GM10248 (cell line): ENCODE measurements at places on chromosomes 7 and 10.
A peak's percentile ranks its signal among the peaks of the same experiment; 100 is the strongest.

GRCh38 chr10:112184052-112184371 is 447 bp upstream of the GPAM start:
- no peak for DNase-seq

DNA sequence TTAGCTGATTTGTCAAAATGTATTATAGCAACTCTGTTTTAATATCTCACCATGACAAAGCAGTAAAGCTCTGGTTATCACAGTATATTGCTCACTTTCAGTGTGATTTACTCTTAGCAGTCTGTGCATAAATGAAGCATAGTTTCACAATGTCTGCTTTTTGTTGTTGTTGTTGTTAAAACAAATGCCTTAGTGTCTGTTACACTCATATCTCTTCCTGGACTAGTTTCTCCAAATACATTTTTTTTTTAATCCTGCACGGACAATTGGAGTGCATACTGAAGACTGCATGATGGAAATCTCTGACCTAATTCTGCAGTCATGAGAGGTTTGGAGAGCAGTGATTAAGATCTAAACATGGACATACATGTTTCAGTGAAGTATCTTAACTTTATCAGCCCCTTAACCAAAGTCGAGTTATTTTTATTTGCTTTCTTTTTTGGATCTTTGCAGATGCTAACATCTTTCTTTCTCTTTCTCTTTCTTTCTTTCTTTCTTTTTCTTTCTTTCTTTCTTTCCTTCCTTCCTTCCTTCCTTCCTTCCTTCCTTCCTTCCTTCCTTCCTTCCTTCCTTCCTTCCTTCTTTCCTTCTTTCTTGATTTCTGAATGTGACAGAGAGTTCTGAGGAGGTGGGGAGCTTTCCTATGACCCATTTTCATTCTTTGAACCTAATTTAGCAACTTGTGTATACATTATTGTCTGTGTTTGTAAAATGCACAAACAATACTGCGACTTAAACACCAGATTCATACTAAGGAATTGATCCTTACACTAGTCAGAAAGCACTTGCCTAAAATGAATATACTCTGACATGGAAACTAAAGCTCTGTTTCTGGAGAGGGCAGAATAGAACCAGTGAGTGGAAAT is 161.5 kb upstream of the AGR3 start:
- DNase-seq, result no peak

- DNase-seq, result no peak
These were observed 277.9 kb downstream of the HPSE2 start for GRCh38 chr10:98957801-98958200.

GRCh38 chr7:51569176-51569575 is 252.6 kb upstream of the COBL start:
- DNase-seq, result no peak

DNA sequence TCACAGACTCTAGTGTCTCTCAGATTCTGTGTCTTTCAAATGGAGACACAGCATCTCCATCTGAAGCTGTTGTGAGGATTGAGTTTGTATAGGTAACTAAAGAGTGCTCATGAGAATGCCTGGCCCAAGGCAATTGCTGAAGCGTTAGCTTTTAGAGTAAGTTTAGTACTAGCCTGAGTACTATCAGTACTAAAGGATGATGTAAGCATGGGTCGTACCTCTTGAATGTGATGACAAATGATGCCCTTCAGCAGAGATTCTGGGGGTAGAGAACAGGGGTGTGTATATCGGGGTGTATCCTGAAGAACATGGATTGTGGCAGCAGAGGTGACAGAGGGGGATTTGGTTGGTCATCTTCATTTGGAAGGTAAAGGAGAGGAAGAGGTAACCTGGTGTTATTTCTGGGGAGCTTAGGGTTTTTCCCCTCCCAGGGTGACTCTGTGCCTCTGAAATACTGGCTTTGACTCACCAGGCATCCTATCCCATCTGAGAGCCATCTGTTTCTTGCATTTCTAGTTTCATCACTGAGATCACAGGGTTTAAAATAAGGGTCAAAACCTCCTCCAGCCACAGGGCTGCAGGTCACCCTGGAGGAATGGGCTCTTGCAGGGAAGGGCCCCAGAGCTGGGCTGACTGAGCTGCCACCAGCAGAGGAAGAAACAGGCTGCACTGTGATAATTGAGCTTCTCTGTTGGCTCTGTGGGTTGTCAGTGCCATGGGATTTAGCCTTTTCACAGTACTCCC is 756.0 kb downstream of the KCNMA1 start:
- peak; percentile 21 for DNase-seq
